Stimulated activated CD8-positive, alpha-beta memory T cell treated with anti-CD3 and anti-CD28 coated beads, Interleukin-4, amount 100 ng/mL, for 4 hours (primary cell): ENCODE measurements at places on chromosomes 4 and X.

GRCh38 chrX:107744868-107745267 lies 30.7 kb downstream of the TSC22D3 start:
- DNase-seq: no peak

DNA sequence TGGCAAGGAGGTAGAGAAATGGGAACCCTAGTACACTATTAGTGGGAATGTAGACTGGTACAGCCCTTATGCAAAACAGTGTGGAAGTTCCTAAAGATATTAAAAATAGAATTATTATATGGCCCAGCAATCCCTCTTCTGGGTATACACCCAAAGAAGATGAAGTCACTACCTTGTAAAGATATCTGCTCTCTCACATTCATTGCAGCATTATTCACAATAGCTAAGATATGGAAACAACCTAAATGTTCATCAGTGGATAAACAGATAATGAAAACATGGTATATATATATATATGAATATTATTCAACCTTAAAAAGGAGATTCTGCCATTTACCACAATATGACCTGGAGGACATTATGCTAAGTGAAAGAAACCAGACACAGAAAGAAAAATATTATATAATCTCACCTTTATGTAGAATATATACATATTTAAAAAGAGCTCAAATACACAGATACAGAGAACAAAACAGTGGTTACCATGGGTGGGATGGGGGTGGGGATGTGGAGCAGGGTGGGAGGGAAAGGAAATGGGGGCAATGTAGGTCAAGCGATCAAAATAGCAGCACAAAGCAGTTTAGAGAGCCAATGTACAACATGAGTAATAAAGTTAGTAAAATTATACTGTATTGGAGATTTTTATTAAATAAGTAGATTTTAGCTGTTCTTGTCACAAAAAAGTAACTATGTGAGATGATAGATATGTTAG lies 138.6 kb downstream of the SPRY1 start:
- DNase-seq: no peak

- no peak for DNase-seq
These were observed 36.3 kb upstream of the AGA start for GRCh38 chr4:177478496-177478895.

- no peak for DNase-seq
These were observed 40.5 kb upstream of the SPP1 start for GRCh38 chr4:87934973-87935372.

DNA sequence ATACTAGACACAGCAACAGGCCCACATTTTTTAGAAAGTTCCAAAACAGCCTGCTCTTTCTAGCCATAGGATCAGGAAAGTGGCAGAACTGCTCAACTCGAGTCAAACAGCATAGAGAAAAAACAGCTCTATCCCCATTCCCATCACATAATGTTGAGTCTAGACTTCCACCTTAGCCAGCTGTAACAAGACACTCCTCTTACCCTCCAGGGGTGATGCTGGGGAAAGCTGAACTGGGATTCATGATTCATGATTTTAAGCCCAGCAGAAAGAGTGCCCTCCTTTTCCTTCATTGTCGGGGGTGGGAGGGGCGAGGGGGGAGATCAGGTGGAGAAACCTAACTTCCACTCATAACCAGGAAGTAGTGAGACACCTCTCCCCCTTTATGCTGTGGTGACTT lies 86.1 kb downstream of the CENPC start:
- no peak for DNase-seq

- no peak for DNase-seq
These were observed 433 bp upstream of the COQ2 start for GRCh38 chr4:83285055-83285407.

- no peak for DNase-seq
These were observed 22.6 kb downstream of the NAP1L5 start for GRCh38 chr4:88674979-88675378.
